ENCODE measurements at places on chromosomes 1 and 21.

DNA sequence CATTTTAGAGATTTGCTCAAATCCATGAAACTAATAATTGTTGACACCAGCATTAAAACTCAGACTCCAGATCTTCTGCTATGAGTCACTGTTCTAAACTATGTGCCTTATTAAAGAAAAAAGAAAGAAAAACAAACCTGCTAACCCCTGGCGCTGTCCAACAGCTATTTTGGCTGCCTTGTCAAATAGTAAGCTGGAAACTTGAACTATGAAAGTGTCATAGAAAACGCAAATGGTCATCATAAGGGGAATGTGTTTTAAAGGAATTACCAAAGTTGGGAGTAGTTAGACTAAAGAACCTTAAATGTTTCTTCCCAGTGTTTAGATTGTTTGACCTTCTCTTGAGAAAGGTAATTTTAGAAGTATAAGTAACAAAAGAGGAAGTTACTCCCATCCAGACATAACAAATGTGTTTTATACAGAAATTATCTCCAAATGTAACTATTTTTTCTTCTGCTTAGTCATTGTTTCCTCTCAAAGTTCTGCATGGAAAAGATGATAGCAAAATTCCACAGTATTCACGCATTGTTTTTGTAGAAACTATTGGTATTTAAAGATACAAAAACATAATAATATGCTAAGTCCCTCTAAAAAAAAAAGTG, 272.4 kb downstream of the TPR start:
- DNase-seq: no peak

GRCh38 chr1:24902471-24902891, 27.6 kb downstream of the RUNX3 start:
- no peak for DNase-seq

GRCh38 chr1:17277511-17278159, 28.7 kb downstream of the PADI3 start:
- no peak for DNase-seq

DNA sequence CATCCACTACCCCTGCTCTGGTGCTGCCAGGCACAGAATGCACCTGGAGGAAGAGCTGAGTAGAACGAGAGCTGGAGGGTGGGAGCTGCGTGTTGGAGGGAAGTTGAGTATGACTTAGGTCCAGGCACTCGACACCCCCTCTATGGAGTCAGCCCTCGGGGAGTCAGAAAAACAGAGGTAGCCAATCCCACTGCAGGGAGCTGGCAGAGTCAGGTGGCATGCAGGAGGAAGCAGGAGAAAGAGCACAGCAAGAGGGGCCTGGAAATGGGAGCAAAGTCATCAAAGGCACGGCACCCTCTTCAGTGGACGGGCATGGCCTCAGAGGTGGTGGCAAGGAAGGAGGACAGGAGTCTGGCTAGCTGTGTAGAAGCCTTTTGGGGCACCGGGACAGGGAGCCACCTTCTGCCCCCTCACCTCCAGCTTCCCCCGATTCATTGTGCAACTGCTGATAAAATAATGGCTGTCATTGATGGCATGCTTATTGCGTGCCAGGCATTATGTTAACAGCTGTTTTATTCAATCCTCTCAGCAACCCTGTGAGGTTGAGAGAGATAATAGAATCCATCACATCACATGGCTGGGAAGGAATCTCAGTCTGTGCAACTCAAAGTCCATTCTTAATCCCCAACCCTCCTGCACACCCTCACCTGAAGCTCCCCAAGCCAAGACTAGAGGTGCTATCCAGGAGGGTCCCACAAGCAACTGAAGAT, 42.0 kb downstream of the C1orf198 start:
- DNase-seq: no peak

- peak; percentile 71 for DNase-seq
Observed at GRCh38 chr1:33624991-33625870, 152.8 kb downstream of the ZSCAN20 start.

DNA sequence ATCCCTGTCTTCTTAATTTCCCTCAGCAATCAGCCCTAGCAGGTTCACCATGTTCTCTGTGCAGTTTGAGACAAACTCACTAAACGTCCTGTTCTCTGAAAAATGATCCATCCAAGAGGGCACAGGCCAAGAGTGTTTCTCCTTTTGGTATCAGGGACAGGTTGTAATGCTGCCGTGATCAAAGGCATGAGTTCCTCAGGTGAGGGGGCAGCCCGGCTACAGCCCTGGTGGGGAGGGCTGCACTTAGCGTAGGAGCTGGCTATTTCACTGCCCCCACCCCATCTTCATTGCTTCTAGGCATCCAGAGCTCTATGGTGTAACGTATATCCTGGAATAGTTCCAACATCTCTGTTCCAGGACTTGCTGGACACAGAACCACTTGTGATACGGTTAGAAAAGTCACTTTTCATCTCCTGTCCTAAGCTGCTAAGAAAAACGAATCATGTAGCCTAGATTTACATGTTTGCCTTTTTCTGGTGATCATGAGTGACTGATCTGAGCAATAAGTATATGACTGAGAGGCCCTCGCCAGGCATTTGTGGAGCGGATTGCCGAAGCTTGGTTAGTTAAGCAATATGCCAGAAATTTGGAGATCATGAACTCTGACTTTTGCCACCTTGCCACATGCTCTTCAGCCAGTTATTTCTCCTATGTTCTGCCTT, 41.1 kb upstream of the SRP9 start:
- DNase-seq: no peak

DNA sequence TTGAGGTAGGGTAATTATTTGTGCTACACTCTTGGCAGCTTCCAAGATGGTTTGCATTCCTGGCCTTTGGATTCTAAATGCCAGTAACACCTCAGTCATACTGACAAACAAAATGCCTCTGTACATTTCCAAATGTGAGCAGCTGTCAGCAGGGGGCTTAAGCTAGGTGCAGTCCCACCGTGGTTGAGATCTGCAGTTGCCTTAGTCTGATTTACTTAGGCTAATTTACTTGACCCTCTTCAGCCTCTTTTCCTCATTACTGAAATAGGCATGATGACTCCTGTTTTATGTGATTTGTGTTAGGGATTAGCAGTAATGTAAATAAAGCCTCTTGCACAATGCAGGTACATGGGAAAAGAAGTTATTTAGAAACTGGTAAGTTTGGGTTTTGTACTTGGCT, 13.5 kb upstream of the SPATA1 start:
- DNase-seq: no peak

DNA sequence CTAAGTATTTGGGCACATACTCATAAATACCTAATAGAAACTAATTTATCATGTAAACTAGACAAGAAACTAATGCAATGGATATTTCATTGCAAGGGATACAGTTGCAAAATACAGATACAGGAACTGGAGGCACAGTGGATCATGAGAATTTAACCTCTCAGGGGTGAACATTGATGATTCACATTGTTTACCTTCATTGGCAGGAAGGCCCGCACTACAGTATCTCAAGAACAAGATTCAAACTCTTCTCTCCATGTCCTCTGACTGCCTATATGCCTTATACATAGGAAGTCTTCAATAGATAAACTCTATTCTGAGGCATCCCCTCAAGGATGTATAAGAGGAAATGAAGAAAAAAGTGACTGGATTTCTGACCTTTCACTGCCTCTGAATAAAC, 18.4 kb upstream of the PTBP2 start:
- no peak for DNase-seq

DNA sequence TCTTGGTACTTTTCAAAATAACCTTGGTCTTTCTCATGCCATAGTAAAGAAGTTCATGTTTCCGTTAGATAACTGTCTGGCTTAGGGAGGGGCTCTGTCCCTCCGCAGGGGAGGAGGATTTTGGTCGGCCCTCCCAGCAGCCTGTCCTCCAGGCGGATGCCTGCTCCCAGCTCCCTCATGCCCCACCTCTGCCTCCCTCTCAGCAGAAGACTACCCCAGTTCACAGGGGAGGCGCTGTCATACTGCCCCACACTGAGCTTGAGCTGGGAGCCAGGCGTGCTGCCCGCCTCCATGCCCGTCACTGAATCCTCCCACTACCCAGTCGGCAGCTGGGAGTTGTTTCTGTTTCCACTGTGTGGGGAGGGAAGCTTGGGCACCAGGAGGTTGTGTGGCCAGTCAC, 127.3 kb downstream of the CAMTA1 start:
- DNase-seq: no peak

DNA sequence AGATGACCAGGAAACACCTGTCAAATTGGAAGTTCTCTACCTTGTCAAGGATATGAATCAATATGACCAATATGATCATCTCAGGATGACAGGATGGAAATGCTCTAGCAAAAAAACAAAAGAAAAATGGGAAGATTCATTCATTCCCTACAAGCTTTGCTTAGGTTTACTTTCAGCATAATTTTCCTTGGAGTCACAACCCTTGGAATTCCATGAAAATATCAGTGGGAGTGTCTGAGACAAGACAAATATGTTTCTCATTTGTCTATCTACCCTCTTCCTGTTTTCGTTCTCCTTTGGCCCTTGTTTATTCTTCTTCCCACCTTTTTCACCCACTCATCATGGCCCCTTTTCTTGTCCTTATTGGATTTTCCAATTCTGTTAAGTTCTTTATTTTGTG, 50.6 kb downstream of the COLGALT2 start:
- DNase-seq: no peak

GRCh38 chr1:182829285-182829932, 9.7 kb upstream of the DHX9 start:
- no peak for DNase-seq

DNA sequence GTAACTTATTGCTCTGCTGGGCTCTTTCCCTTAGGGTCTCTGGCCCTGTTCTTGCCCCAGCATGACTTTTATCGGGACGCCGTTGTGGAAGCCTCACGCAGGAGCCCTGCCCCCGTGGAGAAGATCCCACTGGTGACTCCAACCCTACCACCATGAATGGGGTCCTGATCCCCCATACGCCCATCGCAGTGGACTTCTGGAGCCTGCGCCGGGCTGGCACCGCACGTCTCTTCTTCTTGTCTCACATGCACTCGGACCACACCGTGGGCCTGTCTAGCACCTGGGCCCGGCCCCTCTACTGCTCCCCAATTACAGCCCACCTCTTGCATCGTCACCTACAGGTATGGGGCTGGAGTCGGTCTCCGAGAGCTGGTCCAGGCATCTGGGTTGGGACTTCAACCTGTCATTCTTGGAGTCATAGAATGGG, 322 bp downstream of the DCLRE1B start:
- DNase-seq: peak; percentile 73

- no peak for DNase-seq
Observed at GRCh38 chr1:234570329-234571120, 39.5 kb downstream of the IRF2BP2 start.

- DNase-seq: no peak
Observed at GRCh38 chr1:20742671-20743070, 10.2 kb upstream of the SH2D5 start.

- no peak for DNase-seq
Observed at GRCh38 chr21:45473496-45474322, 68.5 kb downstream of the SLC19A1 start.

GRCh38 chr1:168636200-168636599, 59.8 kb downstream of the XCL1 start:
- no peak for DNase-seq

DNA sequence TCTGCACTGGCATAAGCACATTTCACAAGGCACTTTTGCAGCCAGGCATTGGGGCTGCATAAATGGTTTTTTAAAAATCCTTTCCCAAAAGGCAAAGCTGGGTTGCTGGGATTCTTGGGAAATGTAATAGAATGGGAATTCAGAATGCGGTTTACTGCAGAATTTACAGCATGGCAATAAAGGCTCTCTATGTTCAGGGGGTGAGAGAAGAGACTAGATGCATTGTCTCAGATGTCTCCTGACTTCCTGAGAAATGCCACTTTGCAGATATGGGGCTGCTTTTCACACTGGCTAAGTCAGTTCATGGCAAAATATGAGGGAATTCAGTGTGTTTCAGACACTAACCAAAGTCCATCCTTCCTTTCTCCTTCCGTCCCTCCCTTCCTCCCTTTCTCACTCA, 13.5 kb downstream of the FCGR2B start:
- DNase-seq: no peak
